ENCODE measurements at places on chromosomes 16 and 17.

- DNase-seq = no peak
These were observed 68.5 kb downstream of the C16orf95 start for GRCh38 chr16:87248714-87249113.

- no peak for DNase-seq
These were observed 356.2 kb downstream of the SEC14L1 start for GRCh38 chr17:77496831-77497577.

- no peak for DNase-seq
These were observed 18.9 kb downstream of the PLEKHG4 start for GRCh38 chr16:67298277-67298676.

GRCh38 chr17:413706-414380 lies 61.2 kb upstream of the RPH3AL start:
- no peak for DNase-seq

- no peak for DNase-seq
These were observed 45.3 kb downstream of the ADCY9 start for GRCh38 chr16:4070936-4071335.

- no peak for DNase-seq
These were observed 21.5 kb downstream of the GRB7 start for GRCh38 chr17:39759204-39759603.

GRCh38 chr16:11405331-11406176 lies 60.3 kb downstream of the RMI2 start:
- DNase-seq = no peak

DNA sequence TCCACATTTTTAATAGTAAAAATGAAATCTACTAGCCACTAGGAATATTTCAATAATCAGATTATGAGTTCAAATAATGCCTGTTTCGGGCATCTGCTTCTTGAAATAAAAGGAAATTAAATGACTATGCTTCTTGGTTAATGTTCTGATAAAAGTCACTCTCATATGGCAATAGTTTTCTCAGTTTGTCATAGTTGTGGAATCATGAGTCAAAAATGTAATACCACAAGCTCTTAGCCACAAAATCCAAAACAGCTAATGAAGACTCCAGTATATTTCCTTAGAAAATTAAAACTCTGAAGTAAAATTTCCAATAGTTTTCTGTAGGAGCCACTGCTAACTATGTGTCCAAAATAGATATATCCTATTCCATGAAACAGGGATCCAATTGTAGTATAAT lies 676.3 kb upstream of the CDH8 start:
- no peak for DNase-seq

- peak; percentile 55 for DNase-seq
These were observed at the start of gene KAT2A for GRCh38 chr17:42120770-42121769. TSS of gene KAT2A (minus strand) at chr17:42121367. CDS start at chr17:42121304, 63 bp downstream.

- DNase-seq = no peak
These were observed 538 bp upstream of the CCNF start for GRCh38 chr16:2428784-2429033.

- no peak for DNase-seq
These were observed 11.6 kb downstream of the CDK5R1 start for GRCh38 chr17:32498391-32498790.

DNA sequence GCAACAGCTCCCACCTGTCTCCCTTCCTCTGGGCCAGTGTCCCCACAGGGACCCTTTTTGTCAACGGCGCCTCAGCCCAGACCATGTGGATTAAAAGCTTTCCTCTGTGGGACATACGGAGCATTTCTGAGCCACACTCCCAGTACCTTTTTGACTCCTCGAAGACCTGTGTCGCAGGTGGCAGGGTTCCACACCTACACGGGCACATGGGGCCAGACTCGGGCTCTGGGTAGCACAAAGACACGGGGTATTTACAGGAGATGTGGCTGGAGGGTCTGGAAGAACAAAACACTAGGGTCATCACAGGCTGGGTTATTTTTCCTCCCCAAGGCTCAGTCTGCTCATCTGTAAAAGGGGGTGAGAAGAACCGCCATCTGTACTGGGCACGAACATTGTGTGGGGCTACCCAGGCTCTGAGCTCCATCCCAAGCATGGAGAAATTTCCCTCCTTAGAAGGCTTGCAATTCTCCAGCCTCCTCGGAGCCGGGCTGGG lies 32.5 kb upstream of the SNN start:
- DNase-seq = no peak

DNA sequence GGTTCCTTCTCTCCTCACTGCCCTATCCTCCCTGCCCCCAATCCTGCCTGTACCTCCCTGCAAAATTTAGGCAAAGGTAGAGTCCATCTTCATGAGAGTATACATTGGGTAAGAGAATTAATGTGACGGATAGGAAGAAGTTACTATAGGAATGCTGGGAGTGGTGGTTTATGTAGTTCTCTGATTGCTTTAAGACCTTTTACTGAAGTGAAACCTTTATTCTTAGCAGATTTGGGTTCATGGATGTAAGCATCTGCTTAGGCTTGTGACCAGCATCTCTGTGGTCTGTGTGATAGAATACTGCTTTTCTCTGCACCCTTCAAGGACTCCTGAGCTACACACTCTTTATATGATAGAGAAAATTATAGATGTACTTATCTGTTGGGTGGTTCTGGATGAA lies 127.3 kb downstream of the PRKCA start:
- no peak for DNase-seq

- DNase-seq = no peak
These were observed 89.7 kb upstream of the CLEC18A start for GRCh38 chr16:69861292-69862030.

DNA sequence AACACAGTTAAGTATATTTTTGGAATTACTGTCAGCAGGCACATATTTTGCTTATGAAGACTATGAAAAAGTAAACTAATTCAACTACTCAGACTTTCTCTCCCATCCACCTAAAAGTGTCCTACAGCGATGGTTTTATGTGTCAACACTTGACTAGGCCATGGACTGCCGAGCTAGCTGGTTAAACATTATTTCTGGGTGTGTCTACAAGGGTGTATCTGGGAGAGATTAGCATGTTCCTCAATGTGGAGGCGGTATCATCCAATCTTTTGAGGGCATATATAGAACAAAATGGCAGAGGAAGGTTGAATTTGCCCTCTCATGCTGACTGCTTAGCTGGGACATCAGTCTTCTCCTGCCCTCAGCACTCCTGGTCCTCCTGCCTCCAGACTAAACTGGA lies 82.7 kb upstream of the CDYL2 start:
- no peak for DNase-seq

DNA sequence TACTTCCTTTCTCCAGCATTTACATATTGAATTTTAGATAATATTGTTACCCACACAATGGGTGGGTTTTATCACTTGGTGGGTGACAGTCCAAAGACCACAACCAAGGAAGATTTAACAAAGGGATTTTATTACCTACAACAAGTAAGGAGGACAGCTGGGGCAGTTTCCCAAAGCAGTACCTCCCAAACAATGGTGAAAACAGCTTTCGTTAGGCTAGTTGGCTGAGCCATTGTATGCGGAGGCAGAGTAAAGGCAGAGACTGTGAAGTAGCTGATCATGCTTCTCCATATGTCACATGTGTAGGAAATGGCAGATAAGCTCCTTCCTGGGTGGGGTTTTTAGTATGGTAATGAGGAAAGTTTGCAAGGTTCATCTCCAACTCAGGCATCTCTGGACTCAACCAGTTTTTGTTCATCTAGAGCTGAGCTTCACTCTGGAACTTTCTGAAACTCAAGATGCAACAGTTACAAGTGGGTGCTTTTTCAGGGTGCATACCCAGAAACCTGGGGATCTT lies 104.3 kb upstream of the PSMD7 start:
- no peak for DNase-seq

DNA sequence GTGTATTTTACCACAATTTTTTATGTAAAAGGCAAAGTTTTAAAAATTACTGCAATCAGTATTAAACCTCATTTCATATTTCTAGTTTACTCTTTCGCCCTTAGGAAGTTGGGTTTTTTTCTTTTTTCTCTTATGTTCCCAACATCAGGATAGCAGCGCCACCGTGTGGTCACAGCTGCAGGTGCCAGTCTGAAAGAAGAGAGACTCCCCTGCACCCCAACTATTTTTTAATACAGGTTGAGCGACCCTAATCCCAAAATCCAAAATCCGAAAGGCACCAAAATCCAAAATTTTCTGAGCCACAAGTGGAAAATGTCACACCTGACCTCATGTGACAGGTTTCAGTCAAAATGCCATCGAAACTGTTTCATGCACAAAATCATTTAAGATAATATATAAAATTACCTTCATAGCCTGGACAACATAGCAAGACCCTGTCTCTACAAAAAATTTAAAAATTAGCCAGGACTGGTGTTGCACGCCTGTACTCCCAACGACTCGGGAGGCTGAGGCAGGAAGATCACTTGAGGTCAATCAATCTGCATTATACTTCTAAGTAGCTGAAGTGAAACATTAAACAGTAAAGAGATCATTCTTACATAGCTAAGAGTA lies 21.8 kb upstream of the ASGR2 start:
- peak; percentile 48 for DNase-seq

DNA sequence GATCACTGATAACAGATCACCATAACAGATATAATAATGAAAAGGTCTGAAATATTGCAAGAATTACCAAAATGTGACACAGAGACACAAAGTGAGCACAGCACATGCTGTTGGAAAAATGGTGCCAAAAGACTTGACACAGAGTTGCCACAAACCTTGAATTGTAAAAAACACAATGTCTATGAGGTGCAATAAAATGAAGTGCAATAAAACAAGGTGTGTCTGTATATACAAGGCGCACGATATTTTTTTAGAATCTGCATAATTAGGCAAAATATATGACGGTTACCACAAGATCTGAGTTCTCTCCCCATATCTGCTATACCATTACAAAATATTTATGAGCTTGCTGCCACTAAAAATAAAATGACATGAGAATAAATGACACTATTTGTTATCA lies 171.9 kb upstream of the AXIN2 start:
- no peak for DNase-seq

DNA sequence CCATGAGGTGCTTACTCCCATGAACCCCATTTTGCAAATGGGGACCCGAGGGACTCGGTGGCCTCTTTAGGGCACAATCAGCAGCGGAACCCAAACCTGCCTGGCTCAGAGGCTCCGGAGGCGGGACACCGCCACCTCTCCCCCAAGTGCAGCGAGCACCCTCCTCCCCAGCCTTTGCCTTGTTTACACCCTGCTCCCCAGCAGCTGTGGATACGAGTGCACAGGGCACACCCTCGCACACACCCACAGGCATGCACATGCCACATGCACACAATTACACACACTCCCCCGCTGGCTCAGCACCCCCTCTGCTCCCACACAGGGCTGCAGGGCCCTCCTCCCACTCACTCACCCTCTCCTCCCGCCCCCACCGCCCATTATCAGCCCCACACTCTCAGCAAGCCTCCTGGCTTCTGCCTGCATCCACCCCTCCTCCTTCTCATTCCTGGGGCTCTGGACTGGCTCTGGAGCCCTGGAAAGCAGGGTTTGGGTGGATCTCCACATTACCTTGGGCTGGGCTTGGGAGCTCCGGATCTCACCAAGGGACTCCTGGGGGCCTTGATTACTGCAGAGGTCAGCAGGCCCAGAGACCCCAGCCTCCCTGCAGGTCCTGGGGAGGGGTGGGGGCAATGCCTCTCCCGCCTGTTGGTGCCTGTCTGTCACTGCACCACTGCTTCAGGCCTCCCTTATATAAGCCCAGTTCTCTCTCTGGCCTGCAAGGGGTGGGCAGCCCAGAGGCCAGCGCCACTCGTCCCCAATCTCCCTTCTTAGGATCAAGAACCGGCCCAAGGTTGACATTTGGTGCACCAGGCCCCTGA lies 6.4 kb downstream of the PDK2 start:
- DNase-seq = no peak

DNA sequence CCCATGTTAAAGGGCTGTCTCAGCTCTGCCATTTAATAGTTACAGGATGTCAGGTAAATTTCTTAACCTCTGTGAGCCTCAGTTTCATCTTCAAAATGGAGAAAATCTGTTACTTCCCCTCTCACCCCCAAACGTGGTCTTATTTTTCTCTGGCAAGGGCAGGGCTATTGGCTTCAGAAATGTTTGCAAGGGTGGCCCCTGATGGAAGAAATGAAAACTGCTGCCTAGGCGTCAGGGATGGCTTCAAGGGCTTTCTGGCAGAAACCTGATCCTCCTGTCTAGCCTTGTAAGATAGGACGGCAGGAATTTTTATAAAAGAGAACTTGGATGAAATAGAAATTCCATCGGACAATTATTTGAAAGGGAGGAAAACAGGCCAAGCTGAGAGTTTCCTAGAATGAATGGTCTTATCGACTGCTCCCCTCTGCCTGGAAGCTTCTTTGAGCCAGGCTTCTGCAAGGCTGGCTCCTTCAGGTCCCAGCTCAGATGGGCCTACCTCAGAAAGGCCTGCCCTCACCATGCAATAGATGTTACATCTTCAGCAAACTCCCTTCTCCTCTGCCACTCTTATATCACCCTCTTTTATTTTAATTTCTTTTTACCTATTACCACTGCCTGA lies 43.0 kb upstream of the TANGO6 start:
- peak; percentile 20 for DNase-seq

- no peak for DNase-seq
These were observed 58.0 kb upstream of the HNF1B start for GRCh38 chr17:37802712-37803416.

GRCh38 chr17:27915709-27916108 lies 22.5 kb upstream of the LYRM9 start:
- DNase-seq = no peak

DNA sequence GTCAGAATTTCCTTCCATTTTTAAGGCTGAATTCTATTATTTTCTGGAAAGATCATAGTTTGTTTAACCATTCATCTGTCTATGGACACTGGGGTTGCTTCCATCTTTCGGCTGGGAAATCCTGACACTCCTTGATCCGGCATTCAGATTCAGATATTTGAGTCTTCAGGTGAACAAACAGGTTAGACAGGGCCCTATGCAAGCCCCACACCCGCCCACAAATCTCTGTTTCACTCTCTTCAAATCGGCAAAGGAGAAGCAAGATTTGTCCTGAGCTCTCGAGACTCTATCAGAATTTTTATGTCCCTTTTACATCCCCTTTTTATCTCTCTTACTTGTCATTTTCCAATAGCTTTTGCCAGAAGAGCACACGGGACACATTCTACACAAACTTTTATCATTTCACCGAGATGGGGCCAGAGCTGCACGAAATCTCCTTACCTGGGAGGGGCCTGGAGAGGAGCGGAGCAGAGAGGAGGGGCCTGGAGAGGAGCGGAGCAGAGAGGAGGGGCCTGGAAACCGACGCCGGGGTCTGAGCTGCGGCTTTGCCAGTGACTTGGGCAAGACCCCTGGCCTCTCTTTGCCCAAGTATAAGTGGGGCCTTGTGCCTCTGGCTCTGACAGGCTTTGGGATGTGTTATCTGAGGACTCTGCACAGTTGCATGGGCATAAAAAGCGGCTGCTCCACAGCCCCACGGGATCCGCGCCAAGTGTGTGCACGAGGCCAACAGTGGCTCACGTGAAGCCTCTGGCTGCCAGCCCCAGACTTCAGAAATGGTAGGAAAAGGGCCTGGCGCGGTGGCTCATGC lies 54.3 kb upstream of the RBFOX3 start:
- DNase-seq = no peak
